ENCODE measurements at places on chromosomes 4 and X. TPM values are rescaled to one million over a fixed set of nuclear protein-coding genes. Genes with fewer than 3 reads are reported as not detected.
A peak's percentile ranks its signal among the peaks of the same experiment; 100 is the strongest.

DNA sequence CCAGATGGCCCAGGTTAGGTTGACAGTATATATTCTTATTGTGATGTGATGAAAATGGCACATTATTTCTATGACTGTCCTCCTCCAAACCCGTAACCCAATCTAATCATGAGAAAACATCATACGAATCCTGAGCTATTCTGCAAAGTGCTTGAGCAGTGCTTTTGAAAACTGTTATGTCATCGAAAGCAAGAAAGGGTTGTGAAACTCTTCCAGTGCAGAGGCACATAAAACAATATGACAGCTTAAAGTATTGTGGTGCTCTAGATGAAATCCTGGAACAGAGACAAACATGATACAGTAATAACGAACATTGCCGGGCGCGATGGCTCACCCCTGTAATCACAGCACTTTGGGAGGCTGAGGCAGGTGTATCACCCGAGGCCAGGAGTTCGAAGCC is 1648.0 kb downstream of the STIM2 start:
- DNase-seq: no peak

FBXL5 gene
- 128 TPM for total RNA-seq

DNA sequence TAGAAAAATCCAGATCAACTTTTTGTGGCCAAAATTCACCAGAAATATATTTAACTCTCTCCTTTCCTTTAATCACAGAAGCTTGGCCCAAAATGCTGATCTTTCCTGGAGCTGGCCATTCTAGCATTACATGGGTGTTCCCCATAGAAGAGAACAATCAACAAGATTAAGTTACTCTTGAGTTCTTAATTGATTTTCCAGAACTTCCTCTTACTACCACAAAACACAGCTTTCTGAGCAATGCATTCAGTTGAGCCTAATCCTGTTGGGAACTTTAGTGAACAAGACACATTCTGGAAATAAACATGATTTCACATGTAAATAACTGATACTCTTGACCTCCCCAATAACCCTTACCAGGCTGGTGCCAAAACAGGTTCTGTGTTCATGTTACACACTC is 45.4 kb upstream of the STIM2 start:
- DNase-seq: no peak

DNA sequence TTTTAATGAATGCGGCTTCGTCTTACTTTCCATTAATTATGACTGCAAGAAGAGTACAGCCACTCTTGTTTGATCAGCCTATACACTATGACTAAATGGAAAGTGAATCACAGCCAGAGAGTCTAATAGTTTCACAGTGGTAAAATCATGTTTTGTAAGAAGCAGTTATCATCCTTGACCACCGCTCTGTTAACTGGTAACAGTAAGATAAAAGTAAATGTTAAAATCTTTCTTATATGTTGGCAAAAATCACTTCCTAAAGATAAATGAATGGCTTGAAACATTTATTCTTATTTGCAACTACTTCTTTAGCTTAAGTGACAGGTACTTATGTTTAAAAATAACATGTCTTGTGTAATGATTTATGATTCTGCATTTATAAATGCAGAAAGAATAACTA is 13.2 kb downstream of the GALNT7 start:
- DNase-seq: peak; percentile 51

- no peak for DNase-seq
Measured at GRCh38 chr4:104166749-104167148, 327.9 kb downstream of the CXXC4 start.

- DNase-seq: no peak
Measured at GRCh38 chrX:125203737-125204578, 115.7 kb upstream of the TEX13C start.

RNF128 gene
- total RNA-seq: 0.53 TPM

PLP1 gene
- not detected for total RNA-seq

- no peak for DNase-seq
Measured at GRCh38 chr4:83054928-83055327, 19.9 kb downstream of the COPS4 start.

DNA sequence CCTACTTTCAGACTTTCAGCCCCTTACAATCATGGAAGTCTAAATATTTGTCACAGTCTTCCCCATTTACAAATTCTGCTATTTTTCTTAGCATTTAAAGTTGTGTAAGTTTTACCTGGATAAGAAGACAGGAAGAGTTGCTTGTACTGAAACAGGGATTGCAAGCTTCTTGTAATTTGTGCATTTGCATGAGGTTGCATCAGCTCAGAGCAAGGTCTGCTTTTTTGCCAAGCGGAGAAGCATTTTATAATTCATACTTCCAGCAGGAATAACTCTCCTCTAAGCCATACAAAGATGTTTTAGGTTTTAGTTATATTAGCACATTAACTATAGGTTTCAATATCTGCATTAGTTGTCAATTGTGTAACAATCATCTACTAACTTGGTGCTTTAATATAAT is 922.0 kb upstream of the PABPC4L start:
- DNase-seq: no peak

DNA sequence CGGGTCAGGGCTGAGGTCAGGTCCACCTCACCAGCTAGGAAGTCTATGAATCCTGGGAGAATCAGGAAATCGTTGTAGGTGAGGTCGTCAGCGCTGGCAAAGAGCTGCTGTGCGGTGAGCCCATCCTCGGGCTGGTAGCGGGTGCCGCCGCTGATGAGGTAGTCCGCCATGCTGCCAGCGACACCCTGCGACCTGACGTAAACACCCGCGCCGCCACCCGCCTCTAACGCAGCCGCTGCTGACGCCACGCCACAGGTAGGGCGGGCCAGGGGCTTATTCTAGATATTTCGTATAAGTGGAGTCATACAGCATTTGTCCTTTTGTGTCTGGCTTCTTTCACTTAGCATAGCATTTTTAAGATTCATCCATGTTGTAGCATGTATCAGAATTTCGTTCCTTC is 220.2 kb upstream of the ATP6AP2 start:
- DNase-seq: no peak

DNA sequence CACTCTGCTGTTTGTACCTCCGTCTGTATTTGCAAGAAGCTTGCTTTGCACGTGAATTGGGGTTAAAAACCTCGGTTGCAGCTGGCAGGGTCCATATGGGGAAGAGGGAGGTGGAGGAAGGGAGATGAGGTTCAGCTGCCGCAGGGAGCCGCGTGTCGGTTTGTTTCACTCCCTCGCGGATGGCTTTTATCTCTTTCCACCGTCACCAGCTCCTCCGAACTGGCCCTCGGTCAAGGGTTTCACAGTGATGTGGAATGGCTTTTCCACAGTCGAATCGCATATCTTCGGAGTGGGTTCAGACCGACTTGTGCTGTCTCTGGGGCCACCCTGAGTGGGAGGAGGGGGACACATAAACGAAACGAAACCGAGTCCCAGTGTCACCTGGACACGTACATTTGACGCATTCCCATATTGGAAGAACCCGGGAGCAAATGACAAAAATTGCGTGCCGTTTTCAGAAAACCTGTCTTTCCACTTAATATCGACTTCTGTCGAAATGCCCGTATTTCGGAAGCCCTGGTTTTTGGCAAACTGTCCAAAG is 929 bp downstream of the ZBTB33 start:
- peak; percentile 22 for DNase-seq

- DNase-seq: no peak
Measured at GRCh38 chr4:75718529-75718928, 5.8 kb upstream of the USO1 start.

DNA sequence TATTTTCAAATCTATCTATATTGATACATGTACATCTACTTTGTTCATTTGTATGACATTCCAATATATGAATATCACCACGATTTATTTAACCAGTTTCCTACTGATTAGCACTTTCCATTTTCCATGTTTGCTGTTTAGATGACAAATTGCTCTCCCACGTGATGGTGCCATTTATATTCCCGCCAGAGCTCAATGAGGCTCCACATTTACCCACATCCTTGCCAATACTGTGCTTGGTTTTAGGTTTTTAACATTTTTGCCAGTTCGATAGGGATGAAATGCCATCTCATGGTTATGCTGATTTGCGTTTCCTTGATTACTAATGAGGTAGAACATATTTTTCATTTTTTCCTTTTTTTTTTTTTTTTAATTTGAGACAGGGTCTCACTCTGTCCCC is 86.7 kb upstream of the TRIM2 start:
- DNase-seq: no peak

Data from myocyte (in vitro differentiated cells).